NCI-H1694 treated with DMSO at 0.1 percent for 48 hours (cell line): ENCODE measurements at places on chromosomes 1 and 21.
A peak's percentile ranks its signal among the peaks of the same experiment; 100 is the strongest.

GRCh38 chr1:228283043-228283371 is 75.2 kb downstream of the OBSCN start:
- DNase-seq: no peak

DNA sequence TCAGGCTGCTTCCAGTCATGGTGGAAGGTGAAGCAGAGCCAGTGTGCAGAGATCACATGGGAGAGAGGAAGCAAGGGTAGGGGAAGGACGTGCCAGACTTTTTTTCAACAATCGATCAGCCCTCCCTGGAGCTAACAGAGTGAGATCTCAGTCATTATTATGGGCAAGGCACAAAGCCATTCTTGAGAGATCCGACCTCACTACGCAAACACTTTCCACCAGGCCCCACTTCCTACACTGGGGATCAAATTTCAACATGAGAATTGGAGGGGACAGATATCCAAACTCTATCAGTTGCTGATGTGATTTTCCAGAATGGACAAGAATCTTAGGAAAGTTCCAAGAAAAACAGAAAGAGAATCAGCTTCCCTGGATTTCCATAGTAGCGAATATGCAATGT is 60.5 kb downstream of the BACE2 start:
- DNase-seq: no peak

DNA sequence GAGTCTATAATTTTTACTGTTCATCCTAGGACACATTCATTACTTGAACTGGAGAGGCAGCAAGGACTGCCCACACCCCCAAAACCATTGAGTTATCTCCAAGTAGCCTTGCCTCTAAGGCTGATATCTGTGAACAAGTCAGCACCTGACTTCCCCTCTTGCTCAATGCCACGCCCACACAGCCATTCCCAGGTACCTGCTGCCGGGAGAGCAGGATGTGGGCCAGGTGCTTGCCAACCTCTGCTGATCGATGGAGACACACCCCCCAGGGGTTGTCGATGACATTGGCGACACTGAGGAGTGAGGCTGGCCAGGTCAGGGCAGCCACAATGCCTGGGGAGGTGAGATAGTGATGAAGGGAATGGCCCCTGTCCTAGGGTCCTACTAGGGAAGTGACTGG is 60.1 kb downstream of the TMCO4 start:
- DNase-seq: no peak

- DNase-seq: no peak
Observed at GRCh38 chr1:229056046-229056445, 214.9 kb upstream of the RAB4A start.

- no peak for DNase-seq
Observed at GRCh38 chr1:190540366-190540765, 62.7 kb upstream of the BRINP3 start.

DNA sequence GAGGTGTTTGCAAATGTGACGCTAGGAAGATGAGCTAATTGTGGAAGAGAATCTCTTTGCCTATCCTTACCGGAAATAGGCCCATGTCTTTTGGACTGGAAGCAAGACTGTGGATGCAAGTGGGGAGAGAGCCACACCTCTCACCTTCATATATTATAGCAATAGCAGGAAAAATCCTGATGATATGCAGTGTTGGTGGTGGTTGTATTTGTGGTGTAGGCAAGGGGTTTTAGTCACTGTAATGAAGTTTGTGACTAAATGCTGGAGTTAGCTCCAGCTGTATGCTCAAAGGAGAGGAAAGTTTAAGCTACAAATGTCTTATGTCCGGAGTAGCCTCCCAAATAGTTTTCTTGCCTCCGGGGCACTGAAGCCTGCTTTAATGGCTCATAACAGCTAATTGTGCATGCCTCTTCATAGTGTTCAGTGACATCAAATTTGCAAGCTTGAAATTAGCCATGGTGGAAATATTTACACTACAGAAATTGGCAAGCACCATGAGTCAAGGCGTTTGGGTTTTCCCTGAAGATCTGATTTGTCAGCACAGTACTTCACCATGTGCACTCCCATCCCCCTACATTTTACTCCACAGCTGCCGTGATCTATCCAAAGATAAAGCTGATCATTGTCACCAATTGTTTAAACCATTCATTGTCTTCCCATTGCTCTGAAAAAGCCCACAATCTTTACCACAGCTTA is 102.6 kb upstream of the ZNF644 start:
- no peak for DNase-seq

DNA sequence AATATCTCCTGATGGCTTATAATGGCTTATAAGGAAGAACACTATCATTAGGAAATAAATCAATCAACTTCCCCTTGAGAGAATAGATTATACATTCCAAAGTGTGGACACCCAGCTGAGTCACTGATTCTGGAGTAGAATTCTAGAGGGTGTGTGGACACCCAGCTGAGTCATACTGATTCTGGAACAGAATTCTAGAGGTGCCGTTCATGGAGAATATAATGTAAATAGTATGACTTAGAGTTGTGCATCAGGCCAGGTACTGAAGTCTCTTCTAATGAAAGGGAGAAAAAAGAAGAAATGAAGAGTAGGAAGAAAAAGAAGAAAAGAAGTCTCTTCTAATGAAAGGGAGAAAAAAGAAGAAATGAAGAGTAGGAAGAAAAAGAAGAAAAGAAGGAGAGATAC is 2.4 kb upstream of the USP33 start:
- DNase-seq: no peak

DNA sequence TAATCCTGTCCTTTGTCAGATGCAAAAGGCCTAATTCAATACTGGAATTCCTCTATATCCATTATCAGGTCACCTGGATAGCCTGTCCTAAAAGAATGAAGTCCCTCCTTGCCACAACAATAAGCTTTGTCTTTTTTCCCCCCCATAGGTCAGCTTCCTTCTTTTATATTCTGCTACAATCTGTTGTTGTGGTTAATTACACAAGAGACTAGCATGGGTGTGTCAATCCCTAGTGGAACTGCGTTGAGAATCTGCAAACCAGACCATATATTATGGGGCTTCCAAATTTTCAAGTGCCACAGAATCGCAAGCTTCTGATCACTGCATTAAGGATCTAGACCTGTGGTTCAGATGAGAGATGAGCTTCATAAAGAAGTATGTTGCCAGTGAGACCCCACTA is 349.6 kb downstream of the SMYD3 start:
- DNase-seq: no peak

DNA sequence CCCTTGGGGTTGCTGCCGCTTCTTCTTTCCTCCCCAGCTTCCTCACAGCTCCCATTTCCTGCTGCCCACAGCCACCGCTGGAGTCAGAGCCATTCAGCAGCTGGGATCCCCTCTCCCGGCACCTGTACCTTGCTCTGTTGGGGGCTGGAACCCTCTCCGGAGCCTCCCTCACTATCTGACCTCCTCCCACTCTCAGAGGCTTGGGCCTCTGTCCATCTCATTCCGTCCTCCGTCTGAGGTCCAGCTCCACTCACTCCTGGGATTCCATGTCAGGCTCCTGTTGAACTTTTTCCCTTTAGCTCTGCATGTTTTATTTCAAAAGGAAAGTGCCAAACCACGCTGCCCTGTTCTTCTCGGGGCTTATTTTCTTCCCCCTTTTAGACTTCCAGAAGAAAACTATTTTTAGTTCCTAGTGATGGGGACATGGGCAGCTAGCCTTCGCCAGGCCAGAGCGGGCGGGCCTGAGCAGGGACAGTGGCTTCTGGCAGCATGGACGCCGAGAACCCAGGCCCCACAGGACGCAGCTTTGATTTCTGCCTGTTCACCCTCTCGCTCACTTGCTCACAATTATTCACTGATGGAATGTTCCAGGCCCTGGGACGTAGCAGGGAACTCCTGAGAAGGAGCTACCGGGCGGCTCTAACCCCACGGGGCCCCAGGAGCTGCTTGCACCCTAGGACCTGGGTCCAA is 79.2 kb downstream of the ARHGEF10L start:
- DNase-seq: no peak

GRCh38 chr1:86035101-86035500 is 121.5 kb downstream of the COL24A1 start:
- DNase-seq: no peak

GRCh38 chr1:186754542-186755145 is 74.1 kb upstream of the PLA2G4A start:
- no peak for DNase-seq

DNA sequence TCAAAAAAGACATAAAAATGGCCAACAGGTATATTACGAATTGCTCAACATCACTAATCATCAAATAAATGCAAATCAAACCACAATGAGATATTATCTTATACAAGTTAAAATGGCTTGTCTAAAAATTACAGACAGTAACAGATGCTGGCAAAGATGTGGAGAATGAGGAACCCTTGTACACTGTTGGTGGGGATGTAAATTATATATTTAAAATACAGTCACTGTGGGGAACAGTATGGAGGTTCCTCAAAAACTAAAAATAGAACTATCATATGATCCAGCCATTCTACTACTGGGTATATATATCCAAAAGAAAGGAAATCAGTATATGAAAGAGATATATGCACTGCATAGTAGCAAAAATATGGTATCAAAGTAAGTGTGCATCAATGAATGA is 1037.2 kb upstream of the B3GALT2 start:
- no peak for DNase-seq

DNA sequence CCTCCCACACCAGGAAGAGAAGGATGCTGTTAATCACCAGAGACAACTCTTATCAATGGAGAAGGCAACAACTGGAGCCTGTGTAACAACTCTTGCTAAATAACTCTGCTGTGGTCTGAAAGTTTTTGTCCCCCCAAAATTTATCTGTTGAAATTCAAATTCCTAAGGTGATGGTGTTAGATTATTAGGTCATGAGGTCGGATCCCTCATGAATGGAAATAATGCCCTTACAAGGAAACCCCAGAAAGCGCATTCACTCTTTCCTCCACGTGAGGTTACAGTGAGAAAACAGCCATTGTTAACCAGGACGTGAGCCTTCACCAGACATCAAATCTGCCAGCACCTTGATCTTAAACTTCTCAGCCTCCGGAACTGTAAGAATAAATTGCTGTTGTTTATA is 141.9 kb upstream of the CXADR start:
- DNase-seq: no peak

GRCh38 chr1:91585982-91586381 is 85.3 kb downstream of the CDC7 start:
- DNase-seq: no peak

DNA sequence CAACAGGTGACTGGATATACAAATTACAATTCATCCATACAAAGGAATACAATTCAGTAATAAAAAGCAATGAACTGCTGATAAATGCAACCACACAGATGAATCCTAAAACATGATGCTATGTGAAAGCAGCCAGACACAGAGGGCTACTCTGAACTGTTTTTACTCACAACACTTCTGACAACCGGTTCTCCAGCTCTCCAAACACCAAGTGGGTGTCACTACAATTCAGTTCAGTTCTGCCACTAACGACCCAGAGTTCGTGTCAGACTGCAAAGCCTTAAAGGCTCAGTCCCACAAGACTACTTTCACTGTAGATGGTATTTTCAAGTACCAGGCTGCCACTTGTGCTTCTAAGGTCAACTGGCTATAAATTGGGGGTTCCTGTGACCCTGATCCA is 119.4 kb downstream of the SLC16A1 start:
- DNase-seq: no peak

DNA sequence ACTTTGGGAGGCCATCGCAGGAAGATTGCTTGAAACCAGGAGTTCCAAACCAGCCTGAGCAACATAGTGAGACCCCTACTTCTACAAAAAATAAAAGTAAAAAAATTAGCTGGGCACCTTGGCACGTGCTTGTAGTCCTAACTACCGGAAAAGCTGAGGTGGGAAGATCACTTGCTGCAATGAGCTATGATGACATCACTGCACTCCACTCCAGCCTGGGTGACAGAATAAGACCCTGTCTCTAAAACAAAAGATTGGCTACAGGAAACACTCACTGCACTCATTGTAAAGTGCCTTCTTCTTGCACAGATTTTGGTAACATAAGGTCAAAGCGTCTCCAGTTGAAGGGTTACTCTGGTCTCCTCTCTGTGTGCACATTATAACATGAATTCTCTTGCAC is 305.7 kb downstream of the TM2D1 start:
- no peak for DNase-seq

DNA sequence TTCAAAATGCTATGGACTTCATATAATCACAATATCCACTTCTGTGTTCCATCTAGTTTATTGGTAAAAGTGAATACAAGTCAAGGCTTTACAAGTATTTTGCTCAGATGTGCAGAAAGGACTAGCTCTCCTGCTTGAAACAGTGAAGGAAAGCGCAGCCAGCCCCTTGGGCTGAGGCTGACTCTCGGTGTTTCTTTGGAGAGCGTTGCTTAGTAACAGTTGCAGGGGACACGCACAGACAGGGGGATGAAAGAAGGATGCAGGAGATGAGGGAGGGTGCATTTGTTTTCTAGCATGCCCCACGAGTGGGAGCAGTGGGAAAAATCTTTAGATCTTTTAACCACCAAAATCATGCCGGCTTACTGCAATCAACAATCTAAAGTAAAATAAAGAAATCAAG is 9.1 kb downstream of the PYCR2 start:
- DNase-seq: no peak

DNA sequence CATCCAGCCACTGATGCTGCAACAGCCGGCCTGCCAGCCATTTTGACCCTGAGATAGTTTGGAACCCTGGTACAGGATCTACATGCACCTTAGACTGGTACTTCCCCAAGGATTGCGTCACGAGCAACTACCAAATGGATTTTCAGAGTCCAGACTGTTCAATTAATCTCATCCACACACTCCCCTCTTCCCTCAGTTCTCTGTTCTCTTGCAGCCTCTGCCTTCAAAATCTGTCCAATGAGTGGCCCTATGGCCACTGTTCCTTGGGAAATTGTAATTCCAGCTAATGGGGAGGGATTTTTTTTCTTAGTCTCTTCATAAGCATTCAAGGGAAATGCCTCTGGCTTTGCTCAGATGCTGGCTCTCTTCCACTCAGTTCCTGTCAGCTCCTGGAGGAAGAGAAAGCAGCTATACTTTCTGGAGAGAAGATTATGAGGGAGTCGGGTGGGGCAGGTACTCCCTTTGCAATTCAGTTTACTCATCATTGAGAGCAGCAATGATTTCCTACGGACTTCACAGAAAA is 19.8 kb upstream of the UAP1 start:
- DNase-seq: no peak

- DNase-seq: peak; percentile 83
Observed at GRCh38 chr1:21783679-21784603, 992 bp upstream of the USP48 start.

GRCh38 chr1:89147678-89148658 is 22.1 kb upstream of the GBP2 start:
- no peak for DNase-seq

GRCh38 chr21:38494703-38495102 is 3.6 kb downstream of the ERG start:
- DNase-seq: no peak
